Small intestine (tissue), 16 donors: ENCODE measurements at places on chromosomes 6 and 20.

- no peak for DNase-seq
Observed at GRCh38 chr6:162750776-162751175, 23.0 kb downstream of the PACRG start.

DNA sequence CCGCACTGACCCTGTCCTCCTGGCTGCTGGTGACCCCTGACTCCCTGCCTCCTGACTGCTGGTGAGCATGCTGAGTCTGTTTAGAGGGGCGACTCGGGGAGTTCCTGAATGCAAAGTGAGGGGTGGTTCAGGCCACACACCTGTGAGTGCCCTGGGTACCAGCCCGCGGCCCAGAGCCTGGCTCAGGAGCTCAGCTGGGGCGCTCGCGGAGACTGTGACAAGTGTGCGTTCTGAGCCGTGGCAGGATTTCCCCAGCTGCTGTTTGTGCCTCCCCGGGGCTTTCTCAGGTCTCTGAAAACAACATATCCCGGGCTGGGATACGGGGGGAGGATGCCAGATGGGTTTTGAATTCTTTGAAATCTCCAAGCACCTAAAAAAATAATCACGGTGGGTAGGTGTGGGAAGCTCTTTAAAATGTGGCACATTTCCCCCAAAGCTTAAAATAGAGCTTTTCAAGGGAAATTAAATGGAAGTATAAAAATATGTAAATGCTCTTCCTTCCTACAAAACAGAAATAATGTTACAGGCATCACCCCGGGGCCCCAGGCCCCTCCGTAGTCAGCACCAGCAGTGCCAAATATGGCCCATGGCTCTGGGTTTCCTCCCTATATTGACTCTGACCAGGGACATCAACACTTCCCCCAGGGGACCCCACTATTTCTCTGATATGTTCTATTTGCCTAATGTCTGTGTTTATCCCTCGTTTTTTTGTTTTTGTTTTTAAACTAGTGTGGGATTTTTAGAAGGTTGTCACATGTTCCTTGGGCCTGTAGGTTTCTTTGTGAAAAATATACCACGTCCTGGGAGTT, 49.9 kb upstream of the TAGAP start:
- no peak for DNase-seq

DNA sequence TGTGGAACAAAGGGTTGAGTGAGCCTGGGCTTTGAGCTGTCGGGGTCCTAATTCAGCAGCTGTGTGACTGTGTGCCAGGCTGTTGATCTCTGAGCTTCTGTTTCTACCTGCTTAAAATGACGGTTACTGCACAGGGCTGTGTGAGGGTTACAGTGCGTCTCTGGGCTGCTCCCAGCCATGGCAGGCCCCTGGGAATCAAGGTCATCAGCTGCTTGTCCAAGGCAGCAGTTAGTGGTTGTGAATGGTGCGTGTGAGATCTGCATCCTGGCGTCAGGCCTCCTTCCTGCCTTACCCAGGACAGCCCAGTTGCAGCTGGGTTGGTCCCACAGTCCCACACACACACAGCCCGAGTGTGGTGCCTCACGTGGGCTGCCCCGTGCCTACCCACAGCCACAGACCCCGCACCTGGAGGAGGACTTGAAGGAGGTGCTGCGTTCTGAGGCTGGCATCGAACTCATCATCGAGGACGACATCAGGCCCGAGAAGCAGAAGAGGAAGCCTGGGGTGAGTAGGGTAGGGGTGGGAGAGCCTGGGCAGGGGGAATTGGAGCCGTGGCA, 15.6 kb downstream of the GTSF1L start:
- no peak for DNase-seq

- DNase-seq = peak; percentile 65
Observed at GRCh38 chr6:70474751-70475150, 61.4 kb downstream of the FAM135A start.

GRCh38 chr6:45502456-45502855, 124.7 kb upstream of the SUPT3H start:
- no peak for DNase-seq

GRCh38 chr20:11355345-11355744, 562.3 kb upstream of the BTBD3 start:
- no peak for DNase-seq

DNA sequence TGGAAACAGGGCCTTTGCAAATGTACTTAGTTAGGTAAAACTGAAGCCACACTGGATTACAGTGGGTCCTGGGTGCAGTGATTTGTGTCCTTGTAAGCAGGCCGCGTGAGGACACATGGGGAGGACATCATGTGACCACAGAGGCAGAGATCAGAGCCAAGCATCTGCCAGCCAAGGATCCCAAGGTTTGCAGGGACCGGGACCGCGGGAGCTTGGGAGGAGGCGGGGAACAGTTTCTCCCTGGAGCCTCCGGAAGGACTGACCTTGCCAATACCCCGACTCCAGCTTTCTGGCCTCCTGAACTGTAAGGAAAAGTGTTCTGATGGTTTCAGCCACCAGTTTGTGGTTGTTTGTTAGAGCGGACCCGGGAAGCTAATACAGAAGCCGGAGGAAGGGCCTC, 500.9 kb downstream of the PREX1 start:
- no peak for DNase-seq

DNA sequence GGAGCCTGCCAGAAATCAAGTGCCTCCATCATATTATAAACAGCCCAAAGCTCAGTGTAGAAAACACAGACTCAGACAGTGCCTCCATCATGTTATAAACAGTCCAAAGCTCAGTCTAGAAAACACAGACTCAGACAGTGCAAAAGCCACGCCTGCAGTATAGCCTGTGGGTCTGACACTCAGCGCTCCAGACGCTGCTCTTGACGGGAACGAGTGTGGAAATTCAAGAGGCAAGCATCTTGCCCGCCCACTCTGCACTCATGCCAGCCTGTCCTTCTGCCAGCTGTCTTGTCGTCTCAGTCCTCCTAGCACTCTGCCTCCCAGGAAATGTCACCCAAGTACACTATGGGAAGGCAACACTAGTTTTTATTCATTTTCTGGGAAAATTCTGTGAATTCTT, 274.2 kb upstream of the CDH4 start:
- DNase-seq = no peak

DNA sequence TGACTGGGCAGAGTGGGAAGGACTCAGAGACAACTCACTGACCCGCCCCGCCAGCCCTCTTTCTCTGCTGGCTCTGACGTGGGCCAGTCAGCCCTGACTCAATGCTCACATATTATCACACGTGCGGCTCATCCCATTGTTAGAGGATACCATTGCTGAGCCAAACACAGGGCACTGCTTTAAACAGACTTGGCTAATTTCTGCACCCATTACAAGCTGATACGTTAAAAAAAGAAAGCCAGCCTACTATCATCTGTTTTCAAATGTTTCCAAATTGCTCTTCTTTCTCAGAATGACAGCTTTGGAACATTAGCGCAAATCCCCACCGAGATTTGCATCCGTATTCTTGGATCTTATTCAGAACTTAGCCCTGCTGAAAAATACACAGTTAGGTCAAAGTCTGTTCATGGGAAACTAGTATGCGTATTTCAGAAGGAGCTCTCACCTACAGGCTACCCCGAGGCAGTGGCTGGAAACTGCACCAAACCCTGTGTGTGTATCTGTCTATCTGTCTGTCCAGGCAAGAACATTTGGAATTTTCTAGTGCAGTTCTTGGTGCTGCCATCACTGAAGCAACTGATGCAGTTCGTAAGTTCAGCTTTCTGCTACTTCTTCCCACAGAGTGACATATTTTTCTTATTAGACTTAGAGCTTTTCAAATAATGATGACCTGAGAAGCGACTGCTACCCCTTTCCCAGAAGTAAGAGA, 32.8 kb downstream of the RAMACL start:
- DNase-seq = no peak
